Stimulated activated CD4-positive, alpha-beta T cell treated with anti-CD3 and anti-CD28 coated beads, TNF-alpha, amount 100 ng/mL, for 4 hours (primary cell): ENCODE measurements at places on chromosomes 13 and 19.

DNA sequence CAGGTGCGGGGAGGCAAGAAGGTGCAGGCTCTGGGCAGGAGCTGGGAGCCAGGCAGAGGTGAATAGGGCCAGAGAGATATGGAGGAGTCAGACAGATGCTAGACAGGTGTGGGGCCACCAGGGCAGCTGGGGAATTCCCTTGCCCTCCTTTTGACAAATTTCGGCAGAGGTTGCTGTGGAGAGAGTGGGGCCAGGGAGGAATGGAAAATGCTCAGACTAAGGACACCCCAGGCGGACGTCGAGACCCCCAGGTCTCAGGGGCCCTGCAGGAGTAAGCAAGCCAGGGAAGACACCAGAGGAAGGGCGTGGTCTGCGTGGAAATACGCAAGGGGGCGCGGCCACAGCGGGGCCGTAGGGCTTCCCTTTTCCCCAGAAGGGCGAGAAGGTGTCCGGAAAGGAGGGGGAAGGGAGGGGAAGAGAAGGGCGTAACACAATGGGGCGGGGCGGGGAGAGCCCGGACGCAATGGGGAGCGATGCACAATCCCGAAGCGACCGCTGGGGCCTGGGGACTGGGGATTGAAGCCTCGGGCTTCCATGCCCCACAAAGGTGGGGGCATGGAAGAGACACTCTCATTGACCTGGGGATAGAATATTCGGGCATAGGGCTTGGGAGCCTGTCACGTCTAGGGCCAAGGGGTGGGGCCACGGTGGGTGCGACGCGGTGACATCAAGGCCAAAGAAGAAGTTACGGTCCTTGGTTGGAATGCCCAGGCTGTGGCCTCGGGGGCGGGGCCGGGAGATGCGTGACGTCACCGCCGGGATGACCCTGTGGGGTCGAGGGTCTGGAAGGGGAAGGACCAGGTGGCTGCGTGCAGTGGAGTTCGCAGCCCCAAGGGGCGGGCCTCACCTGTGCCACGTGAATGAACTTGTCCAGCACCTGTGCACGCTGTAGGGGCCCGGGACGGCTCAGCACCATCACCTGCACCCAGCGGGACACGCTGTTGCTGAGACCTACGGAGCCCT lies 8.2 kb downstream of the RASGRP4 start:
- DNase-seq: no peak

GRCh38 chr13:110702591-110703526 lies 3.1 kb downstream of the CARS2 start:
- no peak for DNase-seq

DNA sequence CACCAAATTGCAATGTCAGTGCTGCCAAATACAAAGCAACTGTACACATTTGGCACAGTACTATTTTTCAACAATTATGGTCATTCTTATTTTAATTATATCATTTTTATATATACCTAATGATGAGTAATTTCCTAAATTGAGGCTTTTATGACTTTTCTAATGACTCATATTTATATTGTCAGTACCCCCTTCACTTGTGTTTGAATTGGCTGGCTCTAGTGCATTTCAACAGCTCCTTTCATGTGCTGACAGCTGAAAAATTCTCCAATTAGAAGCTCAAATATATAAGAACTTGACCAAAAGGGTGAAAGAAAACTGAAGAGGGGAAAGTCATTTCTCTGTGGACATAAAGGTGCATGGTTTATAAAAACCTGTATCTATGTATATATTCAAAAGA lies 263.3 kb downstream of the SLITRK1 start:
- no peak for DNase-seq

DNA sequence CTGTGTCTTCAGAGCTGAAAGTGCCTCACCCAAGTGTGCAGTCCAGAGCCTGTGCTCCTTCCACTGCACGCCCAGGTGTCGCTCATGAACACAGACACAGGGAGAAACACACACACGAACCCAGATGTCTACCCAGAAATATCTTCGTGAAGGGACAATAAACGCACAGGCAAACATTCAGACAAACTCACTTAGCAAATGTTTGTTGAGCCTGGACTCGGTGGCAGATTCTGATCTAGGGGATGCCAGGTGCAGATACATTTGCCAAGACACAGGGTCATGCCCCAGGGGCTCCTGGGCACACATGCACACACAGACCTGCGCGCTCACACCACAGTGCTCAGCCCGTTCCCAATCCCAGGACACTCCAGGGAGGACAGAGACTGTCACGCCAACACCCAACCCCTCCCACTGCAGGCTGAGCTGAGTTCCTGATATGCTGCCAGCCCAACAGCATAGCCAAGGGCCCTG lies 31.9 kb downstream of the SCGB2B2 start:
- no peak for DNase-seq

DNA sequence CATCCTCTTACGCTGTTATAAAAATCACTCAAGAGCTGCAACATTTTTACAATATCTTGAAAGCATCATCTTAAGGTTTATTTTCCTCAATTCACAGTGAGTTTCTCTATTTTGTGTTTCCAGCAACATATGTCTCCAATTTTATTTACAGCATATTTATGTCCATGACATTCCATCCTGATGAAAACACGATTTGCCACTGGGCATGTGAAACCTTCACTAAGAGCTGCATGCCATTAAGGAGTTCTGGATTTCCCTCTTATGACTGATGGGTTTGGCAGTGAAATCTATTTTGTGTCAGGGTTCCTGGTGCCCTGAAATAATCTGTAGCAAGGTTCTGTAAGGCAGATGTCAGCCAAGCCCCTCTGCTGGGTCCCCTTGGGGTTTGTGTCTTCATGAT lies 527.6 kb upstream of the KLF12 start:
- no peak for DNase-seq

DNA sequence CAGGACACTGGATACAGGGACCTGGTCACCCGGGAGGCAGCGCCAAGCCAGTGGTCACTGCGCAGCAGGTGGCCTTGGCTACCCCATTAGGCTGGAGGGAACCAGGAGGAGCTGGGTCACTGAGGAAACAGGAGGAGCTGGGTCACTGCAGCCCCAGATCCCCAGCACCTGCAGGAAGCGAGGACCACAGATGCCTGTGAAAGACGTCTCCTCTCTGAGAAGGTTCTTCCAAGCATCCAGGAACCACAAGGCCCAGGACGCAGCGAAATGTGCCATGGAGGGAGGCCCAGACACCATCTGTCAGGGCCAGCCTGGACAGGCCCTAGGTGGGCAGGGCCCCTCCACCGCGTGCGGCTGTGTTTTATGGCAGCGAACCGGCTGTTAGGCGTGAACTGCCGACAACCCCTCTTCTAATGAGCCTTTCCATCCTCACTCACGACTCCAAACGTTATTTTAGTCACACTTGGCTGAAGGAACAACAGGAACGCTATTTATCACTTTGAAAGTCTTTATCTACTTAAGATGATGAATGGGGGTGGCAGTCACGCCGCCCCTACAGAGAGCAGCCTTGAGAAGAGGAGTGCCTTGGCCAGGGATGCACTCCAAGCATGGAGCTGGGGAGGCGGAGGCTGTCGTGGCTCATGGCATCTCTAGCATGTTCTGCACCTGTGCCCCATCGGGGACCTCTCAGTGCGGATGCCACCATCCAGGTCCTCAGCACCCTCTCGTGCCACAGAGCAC lies 53.3 kb downstream of the CEBPG start:
- DNase-seq: no peak

- DNase-seq: no peak
Measured at GRCh38 chr13:76944456-76944855, 3.9 kb upstream of the ACOD1 start.

- no peak for DNase-seq
Measured at GRCh38 chr19:47028195-47028601, 8.6 kb downstream of the NPAS1 start.

DNA sequence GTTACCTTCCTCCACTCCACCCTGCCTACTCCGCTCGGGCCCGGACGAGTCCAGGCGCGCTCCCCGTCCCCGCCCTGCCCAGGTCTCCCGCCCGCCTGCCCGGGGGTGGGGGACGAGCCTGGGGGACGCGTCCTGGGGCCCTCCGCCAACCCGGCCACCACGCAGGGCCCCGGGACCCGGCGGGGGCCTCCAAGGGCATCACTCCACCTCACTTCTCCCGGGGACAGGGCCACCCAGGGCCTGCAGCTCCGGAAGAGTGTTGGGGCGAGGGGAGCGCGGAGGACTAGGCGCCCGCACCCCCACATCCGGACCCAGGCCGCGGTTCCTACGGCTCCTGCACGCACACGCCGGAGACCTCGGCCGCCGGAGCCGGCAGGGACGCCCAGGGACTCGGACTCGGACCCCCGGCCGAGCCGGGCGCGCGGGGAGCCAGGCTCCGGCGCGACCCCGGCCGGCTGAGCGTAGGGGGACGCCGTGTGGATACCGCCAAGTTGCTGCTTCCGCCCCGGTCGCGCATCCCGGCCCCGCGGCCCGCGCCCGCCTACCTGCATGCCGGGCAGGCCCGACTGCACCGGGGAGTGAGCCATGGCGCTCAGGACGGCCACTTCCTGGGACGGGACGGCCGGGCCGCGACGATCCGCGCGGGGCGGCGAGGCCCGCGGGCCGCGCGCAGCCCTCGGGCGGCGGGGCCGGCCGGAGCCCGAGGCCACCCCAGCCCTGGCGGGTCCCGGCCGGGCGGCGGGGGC lies 534 bp downstream of the STK24 start:
- peak; percentile 42 for DNase-seq
